ENCODE measurements at places on chromosomes 6 and 20. TPM values are rescaled to one million over a fixed set of nuclear protein-coding genes. Genes with fewer than 3 reads are reported as not detected.

DNA sequence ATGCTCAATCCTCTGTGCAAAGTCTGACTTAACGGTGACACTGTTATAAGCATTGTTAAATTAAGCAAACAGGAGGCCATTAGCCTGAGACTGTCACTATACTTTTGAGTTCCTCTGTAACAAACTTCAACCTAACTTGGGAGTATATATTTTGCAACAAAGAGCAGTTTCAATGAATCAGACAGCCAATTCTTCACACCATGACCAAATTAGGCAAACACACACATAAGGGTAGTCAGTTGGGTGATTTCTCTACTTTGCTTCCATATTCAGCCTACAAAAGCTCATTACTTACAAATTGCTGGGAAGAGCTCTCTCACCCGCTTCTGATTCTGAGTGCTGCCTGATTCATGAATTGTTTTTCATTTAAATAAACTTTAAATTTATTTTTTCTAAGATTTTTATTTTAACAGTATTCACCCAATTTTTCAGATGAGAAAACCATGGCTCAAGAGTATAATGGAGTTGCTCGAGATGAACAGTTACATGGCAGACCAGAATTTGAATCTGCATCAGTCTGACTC lies 60.5 kb downstream of the HACE1 start:
- no peaks in the 10 kb centered on the region for H3K4me1 ChIP-seq
- H3K27me3 ChIP-seq: no peaks in the 10 kb centered on the region
- no peak for DNase-seq
- no peak overlapping the region for H3K27ac ChIP-seq
- H3K36me3 ChIP-seq: peaks cover 20% of the 10 kb centered on the region

DNA sequence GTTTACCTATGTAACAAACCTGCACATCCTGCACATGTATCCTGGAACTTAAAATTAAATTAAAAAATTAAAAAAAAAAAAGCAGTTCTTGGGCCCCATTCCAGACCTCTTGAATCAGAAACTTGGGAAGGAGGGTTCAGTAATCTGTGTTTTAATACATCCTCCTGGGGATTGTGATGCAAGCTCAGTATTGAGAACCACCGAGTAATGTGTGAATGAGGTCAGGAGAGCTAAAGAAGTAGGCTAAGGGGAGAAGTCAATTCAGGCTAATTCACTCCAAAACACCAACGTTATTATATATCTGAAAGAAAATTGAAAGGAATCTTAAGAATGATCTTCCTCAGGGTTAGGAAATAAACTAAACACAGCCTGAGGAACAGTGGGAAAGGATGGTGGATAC lies 120.4 kb downstream of the RNF144B start:
- no peak overlapping the region for H3K4me3 ChIP-seq
- no peak overlapping the region for H3K27ac ChIP-seq
- no peaks in the 10 kb centered on the region for H3K4me1 ChIP-seq

DNA sequence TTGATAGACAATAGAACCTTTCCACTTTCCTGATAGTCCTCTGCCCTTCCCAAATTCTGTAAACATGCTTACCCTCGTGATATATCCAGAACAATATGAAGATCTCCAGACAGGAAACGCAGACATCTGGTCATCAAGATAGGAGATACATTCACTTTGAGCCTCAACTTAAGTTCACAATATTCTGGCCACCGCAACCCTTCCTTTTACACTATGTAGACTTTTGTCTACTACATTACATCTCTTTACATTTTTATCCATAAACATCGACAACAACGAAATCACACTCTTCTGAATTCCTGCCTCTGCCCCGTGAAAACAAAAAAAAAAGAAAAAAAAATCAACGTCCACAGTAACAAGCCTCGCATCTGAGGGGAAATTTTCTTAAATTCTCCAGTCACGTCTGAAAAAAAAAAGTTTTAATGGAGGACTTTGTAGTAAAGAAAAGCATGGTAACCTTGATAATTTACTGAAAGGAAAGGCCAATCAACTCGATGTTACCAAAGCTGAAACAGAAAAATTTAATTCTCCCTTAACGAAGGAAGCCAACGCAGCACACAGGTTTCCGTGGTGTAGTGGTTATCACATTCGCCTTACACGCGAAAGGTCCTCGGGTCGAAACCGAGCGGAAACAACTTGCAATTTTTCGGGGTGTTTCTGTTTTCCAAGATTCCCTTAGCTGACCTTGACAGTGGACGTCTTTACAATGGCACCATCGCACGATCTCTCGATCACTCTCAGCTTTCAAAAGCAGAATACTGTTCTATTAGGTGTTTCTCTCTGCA lies 21.8 kb downstream of the POM121L2 start:
- no peak overlapping the region for H3K4me3 ChIP-seq
- H3K4me1 ChIP-seq: peaks cover 11% of the 10 kb centered on the region
- H3K27me3 ChIP-seq: peaks cover 81% of the 10 kb centered on the region
- H3K36me3 ChIP-seq: peaks cover 31% of the 10 kb centered on the region
- H3K27ac ChIP-seq: no peak overlapping the region

DNA sequence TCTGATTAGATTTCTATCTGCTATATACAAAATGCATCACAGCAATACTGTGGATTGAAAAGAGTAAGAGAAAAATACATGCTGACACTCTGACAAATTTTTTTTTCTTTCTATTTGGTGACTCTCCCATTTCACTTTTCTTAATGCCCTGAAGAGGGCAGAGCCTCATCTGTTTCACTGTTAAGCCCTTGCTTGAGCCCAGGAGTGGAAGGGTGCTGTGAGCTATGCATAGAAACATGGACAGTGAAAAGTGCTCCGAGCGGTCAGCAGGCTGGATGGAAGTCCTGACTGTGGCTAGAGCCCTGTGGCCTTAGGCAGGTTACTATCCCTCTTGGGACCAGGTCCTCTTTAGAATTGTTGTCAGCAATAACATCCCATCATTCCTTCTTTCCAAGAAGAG lies 17.4 kb upstream of the CSE1L start:
- H3K27ac ChIP-seq: peak overlapping the region; percentile 40
- no peak overlapping the region for H3K4me3 ChIP-seq
- H3K27me3 ChIP-seq: no peaks in the 10 kb centered on the region
- no peak for DNase-seq
- no peaks in the 10 kb centered on the region for H3K4me1 ChIP-seq
- peaks cover 37% of the 10 kb centered on the region for H3K36me3 ChIP-seq

GRCh38 chr6:64280569-64280968 lies 645.0 kb downstream of the PHF3 start:
- no peak overlapping the region for H3K4me3 ChIP-seq
- H3K36me3 ChIP-seq: no peaks in the 10 kb centered on the region
- DNase-seq: no peak
- H3K4me1 ChIP-seq: no peaks in the 10 kb centered on the region
- no peak overlapping the region for H3K27ac ChIP-seq

- no peak overlapping the region for H3K27ac ChIP-seq
- H3K36me3 ChIP-seq: peaks cover 9% of the 10 kb centered on the region
- H3K4me3 ChIP-seq: no peak overlapping the region
- H3K4me1 ChIP-seq: peaks cover 4% of the 10 kb centered on the region
- no peaks in the 10 kb centered on the region for H3K27me3 ChIP-seq
- no peak for DNase-seq
Measured at GRCh38 chr6:117687021-117687648, 11.9 kb downstream of the NUS1 start.

- H3K27me3 ChIP-seq: no peaks in the 10 kb centered on the region
- H3K4me1 ChIP-seq: no peaks in the 10 kb centered on the region
- peaks cover 2% of the 10 kb centered on the region for H3K36me3 ChIP-seq
- DNase-seq: no peak
Measured at GRCh38 chr6:108321253-108321747, 26.4 kb downstream of the AFG1L start.

GRCh38 chr6:89787660-89788328 lies 31.8 kb downstream of the MDN1 start:
- H3K27ac ChIP-seq: no peak overlapping the region
- peaks cover 57% of the 10 kb centered on the region for H3K36me3 ChIP-seq
- no peaks in the 10 kb centered on the region for H3K27me3 ChIP-seq
- peaks cover 2% of the 10 kb centered on the region for H3K4me1 ChIP-seq

DNA sequence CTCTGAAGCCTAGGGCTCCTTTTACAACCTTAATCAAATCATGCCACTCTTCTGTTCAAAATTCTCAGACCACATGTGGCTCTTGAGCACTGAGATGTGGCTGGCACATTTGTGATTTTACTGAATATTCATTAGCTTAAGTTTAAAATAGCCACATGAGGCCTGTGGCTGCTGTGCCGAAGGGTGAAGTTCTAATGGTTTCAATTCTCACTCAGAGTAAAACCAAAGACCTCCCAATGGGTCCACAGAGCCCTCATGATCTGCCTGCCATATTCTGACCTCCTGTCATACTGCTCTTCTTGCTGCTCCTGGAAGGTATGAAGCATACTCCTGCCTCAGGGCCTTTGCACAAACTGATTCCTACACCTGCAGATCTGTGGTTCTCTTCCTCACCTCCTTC lies 7.8 kb upstream of the CST3 start:
- no peak overlapping the region for H3K27ac ChIP-seq
- DNase-seq: no peak
- no peaks in the 10 kb centered on the region for H3K36me3 ChIP-seq
- no peak overlapping the region for H3K4me3 ChIP-seq
- peaks cover 1% of the 10 kb centered on the region for H3K27me3 ChIP-seq
- H3K4me1 ChIP-seq: no peaks in the 10 kb centered on the region

GRCh38 chr6:144725736-144726522 lies 440.8 kb downstream of the UTRN start:
- H3K27me3 ChIP-seq: no peaks in the 10 kb centered on the region
- H3K27ac ChIP-seq: no peak overlapping the region
- peaks cover 13% of the 10 kb centered on the region for H3K4me1 ChIP-seq
- peaks cover 34% of the 10 kb centered on the region for H3K36me3 ChIP-seq
- DNase-seq: no peak

DNA sequence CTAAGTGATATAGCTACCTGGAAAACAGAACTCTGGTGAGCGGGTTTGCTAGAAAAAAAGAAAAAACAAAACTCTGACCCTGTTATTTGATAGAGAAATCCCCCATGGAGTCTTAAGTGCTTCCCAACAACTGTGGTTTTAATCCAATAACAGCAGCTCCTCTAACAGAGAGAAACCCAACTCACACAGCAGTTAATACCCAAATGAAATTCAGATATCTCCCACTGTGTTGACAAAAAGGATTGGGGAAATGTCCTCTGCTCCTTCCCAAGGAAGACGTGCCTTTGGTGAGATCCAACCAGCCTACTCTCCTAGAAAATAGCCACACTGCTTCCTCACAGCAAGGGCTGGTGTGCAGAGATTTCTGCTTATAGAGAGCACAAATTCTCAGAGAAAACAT lies 200.4 kb upstream of the FBXL4 start:
- no peak overlapping the region for H3K4me3 ChIP-seq
- H3K36me3 ChIP-seq: no peaks in the 10 kb centered on the region
- peaks cover 7% of the 10 kb centered on the region for H3K27me3 ChIP-seq
- H3K4me1 ChIP-seq: no peaks in the 10 kb centered on the region

DNA sequence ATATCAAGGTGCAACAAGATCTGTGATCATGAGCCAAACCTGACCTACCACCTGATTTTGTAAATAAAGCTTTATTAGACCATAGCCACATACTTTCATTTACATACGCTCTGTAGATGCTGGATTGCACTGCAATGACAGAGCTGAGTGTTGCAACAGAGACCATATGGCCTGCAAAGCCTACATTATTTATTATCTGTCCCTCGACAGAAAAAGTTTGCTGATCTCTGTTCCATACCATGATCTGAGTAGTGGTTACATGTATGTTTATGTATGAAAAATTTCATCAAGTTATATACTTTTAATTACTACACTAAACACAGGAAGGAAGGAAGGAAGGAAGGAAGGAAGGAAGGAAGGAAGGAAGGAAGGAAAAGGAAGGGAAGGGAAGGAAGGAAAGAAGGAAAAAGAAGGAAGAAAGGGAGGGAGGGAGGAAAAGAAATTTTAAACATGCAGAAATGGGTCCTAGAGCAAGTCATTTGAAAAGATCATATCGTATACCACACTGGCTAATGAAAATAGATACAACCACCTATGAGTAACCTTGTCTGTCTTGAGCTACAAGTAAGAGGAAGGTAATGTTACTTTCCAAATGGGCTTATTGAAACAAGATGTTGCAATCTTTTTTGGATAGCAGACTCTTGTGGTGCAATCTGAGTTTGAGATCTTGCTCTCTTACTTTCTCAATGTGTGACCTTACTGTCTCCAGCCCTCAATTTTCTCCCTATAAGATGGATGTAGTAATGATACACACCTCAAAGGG lies 441.0 kb downstream of the KIF16B start:
- no peak overlapping the region for H3K4me3 ChIP-seq
- no peaks in the 10 kb centered on the region for H3K36me3 ChIP-seq
- H3K27ac ChIP-seq: no peak overlapping the region
- H3K4me1 ChIP-seq: no peaks in the 10 kb centered on the region

DNA sequence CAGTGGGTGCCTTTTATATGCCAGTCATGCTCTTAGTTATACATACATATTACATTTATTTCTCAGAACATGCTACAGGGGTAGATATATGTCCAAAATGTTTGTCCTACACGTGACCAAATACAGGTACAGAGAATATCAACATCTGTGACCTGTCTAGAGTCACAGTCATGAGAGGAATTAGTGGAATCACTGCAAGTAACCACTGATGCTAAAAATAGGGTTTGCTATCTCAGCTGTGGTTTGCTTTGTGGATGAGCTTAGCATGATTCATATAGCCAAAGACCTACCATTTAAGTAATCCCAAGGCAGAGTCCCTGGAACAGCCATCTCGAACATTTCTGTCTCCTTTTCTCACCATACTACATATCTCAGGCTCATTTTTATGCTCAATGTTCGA lies 32.3 kb downstream of the GSTA3 start:
- H3K36me3 ChIP-seq: no peaks in the 10 kb centered on the region
- no peak overlapping the region for H3K4me3 ChIP-seq
- DNase-seq: no peak
- peaks cover 17% of the 10 kb centered on the region for H3K4me1 ChIP-seq
- peaks cover 10% of the 10 kb centered on the region for H3K27me3 ChIP-seq
- no peak overlapping the region for H3K27ac ChIP-seq

GRCh38 chr6:7138921-7139358 lies 31.2 kb downstream of the RREB1 start:
- no peaks in the 10 kb centered on the region for H3K27me3 ChIP-seq
- H3K4me3 ChIP-seq: peak overlapping the region; percentile 1
- H3K27ac ChIP-seq: peak overlapping the region; percentile 36
- no peak for DNase-seq
- peaks cover 3% of the 10 kb centered on the region for H3K36me3 ChIP-seq
- peaks cover 68% of the 10 kb centered on the region for H3K4me1 ChIP-seq

Gene ME1
- total RNA-seq: 0.13 TPM

Gene SH3BGRL2
- total RNA-seq: 0.35 TPM

Gene ESR1
- total RNA-seq: 1.2 TPM

Gene PTPRK
- 0.50 TPM for total RNA-seq

Gene PLCB4
- total RNA-seq: not detected

Gene BCL2L1
- 72.5 TPM for total RNA-seq

Gene SRSF12
- not detected for total RNA-seq

Gene BANF2
- not detected for total RNA-seq

Data from activated CD4-positive, alpha-beta memory T cell treated with anti-CD3 and anti-CD28 coated beads, Interleukin-2, amount 10 ng/mL, durations not matched to agents 7 days and 5 days (primary cell).